GM23248 (cell line): ENCODE measurements at places on chromosomes 4 and X.

GRCh38 chr4:169222761-169223160, 48.0 kb downstream of the SH3RF1 start:
- DNase-seq, result no peak

GRCh38 chr4:74624351-74625151, 169.8 kb downstream of the BTC start:
- peak; percentile 85 for DNase-seq

- no peak for DNase-seq
Observed at GRCh38 chrX:141989134-141989533, 85.4 kb downstream of the MAGEC1 start.

- peak; percentile 59 for DNase-seq
Observed at GRCh38 chr4:40736910-40737309, 12.8 kb upstream of the NSUN7 start.

- DNase-seq, result no peak
Observed at GRCh38 chr4:62528874-62529273, 1328.7 kb downstream of the ADGRL3 start.

- DNase-seq, result no peak
Observed at GRCh38 chrX:38116706-38117105, 104.0 kb downstream of the SRPX start.
